Parietal lobe (tissue), 2 donors: ENCODE measurements at places on chromosomes 3 and 15. TPM values are rescaled to one million over a fixed set of nuclear protein-coding genes. Genes with fewer than 3 reads are reported as not detected.

SH2D7 gene
- not detected for total RNA-seq

PLD1 gene
- 9.1 TPM for total RNA-seq

SLC15A2 gene
- 9.4 TPM for total RNA-seq

IL16 gene
- 1.3 TPM for total RNA-seq

AHSG gene
- total RNA-seq, result 0.63 TPM

LIPH gene
- total RNA-seq, result not detected

FHIT gene
- total RNA-seq, result 4.7 TPM

CHRD gene
- total RNA-seq, result 12.5 TPM

C3orf22 gene
- total RNA-seq, result not detected

PRR20G gene
- total RNA-seq, result not detected

CPEB1 gene
- total RNA-seq, result 4.7 TPM

TMIE gene
- total RNA-seq, result 4.1 TPM

SYNM gene
- 6.3 TPM for total RNA-seq

CD86 gene
- 0.94 TPM for total RNA-seq

ALDH1A2 gene
- 1.9 TPM for total RNA-seq

LRRC34 gene
- total RNA-seq, result 11.6 TPM

SSR3 gene
- total RNA-seq, result 84.2 TPM

DCBLD2 gene
- 45.4 TPM for total RNA-seq

SLC28A1 gene
- total RNA-seq, result not detected

SGO1 gene
- 4.1 TPM for total RNA-seq
